Mononuclear cell (primary cell): ENCODE measurements at places on chromosomes 6 and 20. TPM values are rescaled to one million over a fixed set of nuclear protein-coding genes. Genes with fewer than 3 reads are reported as not detected.

Gene SAMD3
- total RNA-seq = 88.1 TPM

Gene RCAN2
- total RNA-seq = not detected

Gene LTB
- total RNA-seq = 191 TPM

Gene VSTM2L
- not detected for total RNA-seq

Gene CGAS
- 22.4 TPM for total RNA-seq

Gene LY86
- 64.5 TPM for total RNA-seq

Gene DPPA5
- total RNA-seq = not detected

Gene SIGLEC1
- 0.73 TPM for total RNA-seq

Gene HFE
- total RNA-seq = 1.5 TPM

Gene NKAPL
- 0.21 TPM for total RNA-seq

Gene SERINC1
- 306 TPM for total RNA-seq

Gene GNAS-AS1
- 0.10 TPM for total RNA-seq

Gene C6orf141
- total RNA-seq = 0.21 TPM
